ENCODE measurements at places on chromosomes 4 and X.

DNA sequence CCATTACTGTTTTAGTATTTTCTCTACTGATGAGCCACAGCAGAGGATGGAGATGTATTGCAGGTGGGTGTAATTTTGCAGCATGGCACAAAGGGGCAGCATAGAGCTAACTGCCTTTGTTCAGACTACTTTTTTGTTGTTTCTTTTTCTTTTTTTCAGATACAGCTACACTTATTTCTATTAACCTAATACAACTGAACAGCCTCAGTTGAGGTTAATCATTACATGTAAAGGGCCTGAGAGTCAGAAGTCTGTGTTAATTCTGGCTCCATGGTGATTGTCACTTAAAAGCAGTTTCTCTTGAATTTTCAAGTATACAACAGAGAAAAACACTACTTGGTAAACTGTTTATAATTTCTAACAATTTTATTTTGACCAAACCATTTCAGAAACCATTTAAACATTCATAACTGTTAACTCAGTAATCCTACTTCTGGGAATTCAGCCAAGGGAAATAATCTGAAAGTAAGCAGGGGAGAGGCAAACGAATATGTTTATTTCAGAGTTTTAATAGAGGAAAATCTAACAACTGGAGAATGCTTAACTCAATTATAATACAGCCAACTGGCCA, 13.9 kb upstream of the PPEF2 start:
- DNase-seq = no peak

GRCh38 chr4:33184657-33185290, 2464.6 kb downstream of the PCDH7 start:
- DNase-seq = no peak

DNA sequence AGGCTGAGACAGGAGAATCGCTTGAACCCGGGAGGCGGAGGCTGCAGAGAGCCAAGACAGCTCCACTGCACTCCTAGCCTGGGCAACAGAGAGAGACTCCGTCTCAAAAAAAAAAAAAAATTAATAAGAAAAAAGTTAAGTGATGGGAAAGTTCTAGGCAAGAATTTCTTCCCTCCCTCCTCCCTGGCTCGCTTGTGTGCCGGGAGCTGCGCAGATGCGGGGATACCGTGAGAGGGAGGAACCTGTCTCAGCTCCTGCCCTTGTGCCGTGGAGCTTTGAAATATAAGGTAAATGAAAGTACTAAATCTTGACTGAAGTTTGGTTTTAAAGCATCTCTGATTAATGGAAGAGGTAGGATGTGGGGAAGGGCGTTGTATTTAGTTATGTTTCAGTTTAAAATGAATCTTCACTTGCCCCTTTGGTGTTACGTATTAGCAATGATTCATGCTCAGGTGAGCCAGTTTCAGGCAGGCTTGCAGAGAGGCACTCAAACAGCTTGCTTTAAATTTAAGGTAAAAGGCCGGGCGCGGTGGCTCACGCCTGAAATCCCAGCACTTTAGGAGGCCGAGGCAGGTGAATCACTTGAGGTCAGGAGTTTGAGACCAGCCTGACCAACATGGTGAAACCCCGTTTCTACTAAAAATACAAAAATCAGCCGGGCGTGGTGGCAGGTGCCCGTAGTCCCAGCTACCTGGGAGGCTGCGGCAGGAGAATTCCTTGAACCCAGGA, 1.4 kb upstream of the UFSP2 start:
- no peak for DNase-seq

- no peak for DNase-seq
These were observed 64.1 kb downstream of the CC2D2A start for GRCh38 chr4:15533817-15534216.

DNA sequence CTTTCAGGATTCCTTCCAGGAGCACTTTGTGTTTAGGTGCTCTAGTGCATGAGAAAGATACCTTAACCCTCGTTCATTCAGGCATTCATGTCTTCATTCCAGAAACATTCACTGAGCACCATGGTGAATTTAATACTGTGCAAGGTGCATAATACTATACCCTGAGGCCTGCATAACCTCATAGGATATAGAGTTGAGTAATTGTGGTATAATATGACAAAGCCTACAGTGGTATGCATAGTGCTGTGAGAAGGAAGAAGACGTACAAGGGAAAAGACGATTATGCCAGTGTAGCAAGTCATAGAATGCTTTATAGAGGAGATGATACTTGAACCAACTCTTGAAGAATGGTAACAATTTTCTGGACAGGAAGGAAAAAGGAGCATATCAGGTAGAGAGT, 34.3 kb downstream of the MTM1 start:
- DNase-seq = no peak

DNA sequence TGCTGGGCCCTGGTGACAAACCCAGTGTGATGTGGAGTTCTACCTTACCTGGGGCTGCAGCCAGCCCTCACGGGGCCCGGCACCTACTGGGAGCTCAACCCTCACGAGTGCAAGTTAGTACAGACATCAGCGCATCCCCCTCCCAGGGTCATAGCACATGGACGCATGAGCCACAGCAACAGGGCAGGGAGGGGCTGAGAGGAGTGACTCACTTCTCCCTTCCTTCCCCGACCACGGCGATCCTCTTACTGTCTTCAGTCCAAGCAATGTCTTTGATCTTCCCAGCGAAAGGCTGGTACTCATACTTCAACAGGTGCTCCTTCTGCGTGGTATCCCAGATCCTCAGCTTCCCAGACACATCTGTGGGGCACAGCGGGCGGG, 17.8 kb downstream of the WDR1 start:
- DNase-seq = no peak

- DNase-seq = no peak
These were observed 753.6 kb downstream of the RPA4 start for GRCh38 chrX:97637289-97637688.

GRCh38 chrX:139246295-139246694, 284.2 kb upstream of the F9 start:
- DNase-seq = no peak
